ENCODE measurements at places on chromosomes 6 and 20.

DNA sequence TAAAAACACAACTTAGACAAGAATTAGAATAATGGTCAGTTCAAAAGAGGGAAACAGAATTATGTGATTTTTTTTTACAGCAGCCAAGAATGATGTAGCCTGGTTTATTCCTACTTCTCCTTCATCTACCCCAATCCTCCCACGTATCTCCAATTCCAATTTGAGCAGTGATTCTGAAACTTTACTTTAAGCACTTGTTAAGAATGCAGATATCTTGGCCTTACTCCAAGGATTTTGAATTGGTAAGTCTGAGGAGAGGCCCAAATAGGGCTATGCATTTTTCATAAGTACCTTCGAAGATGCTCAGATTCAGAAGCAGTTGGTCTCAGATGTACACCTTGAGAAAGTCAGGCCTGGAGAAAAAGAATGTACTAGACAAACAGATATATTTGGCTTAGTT lies 233.4 kb upstream of the FLRT3 start:
- peaks cover 6% of the 10 kb centered on the region for H3K36me3 ChIP-seq
- DNase-seq = no peak
- H3K27ac ChIP-seq = peak overlapping the region; percentile 88
- no peak overlapping the region for H3K4me3 ChIP-seq

- H3K4me3 ChIP-seq = no peak overlapping the region
- H3K27ac ChIP-seq = no peak overlapping the region
- H3K27me3 ChIP-seq = peaks cover 36% of the 10 kb centered on the region
- H3K4me1 ChIP-seq = peaks cover 8% of the 10 kb centered on the region
- H3K36me3 ChIP-seq = no peaks in the 10 kb centered on the region
These were observed 56.7 kb downstream of the KIAA0319 start for GRCh38 chr6:24589334-24589733.

- no peaks in the 10 kb centered on the region for H3K36me3 ChIP-seq
- H3K4me1 ChIP-seq = peaks cover 10% of the 10 kb centered on the region
- no peak overlapping the region for H3K27ac ChIP-seq
- peaks cover 10% of the 10 kb centered on the region for H3K27me3 ChIP-seq
These were observed 223.7 kb upstream of the SULF2 start for GRCh38 chr20:48008850-48009515.

GRCh38 chr6:117840541-117840983 lies 66.5 kb upstream of the SLC35F1 start:
- H3K27me3 ChIP-seq = peaks cover 7% of the 10 kb centered on the region
- H3K4me1 ChIP-seq = no peaks in the 10 kb centered on the region
- no peaks in the 10 kb centered on the region for H3K36me3 ChIP-seq
- H3K27ac ChIP-seq = no peak overlapping the region
- H3K4me3 ChIP-seq = no peak overlapping the region

DNA sequence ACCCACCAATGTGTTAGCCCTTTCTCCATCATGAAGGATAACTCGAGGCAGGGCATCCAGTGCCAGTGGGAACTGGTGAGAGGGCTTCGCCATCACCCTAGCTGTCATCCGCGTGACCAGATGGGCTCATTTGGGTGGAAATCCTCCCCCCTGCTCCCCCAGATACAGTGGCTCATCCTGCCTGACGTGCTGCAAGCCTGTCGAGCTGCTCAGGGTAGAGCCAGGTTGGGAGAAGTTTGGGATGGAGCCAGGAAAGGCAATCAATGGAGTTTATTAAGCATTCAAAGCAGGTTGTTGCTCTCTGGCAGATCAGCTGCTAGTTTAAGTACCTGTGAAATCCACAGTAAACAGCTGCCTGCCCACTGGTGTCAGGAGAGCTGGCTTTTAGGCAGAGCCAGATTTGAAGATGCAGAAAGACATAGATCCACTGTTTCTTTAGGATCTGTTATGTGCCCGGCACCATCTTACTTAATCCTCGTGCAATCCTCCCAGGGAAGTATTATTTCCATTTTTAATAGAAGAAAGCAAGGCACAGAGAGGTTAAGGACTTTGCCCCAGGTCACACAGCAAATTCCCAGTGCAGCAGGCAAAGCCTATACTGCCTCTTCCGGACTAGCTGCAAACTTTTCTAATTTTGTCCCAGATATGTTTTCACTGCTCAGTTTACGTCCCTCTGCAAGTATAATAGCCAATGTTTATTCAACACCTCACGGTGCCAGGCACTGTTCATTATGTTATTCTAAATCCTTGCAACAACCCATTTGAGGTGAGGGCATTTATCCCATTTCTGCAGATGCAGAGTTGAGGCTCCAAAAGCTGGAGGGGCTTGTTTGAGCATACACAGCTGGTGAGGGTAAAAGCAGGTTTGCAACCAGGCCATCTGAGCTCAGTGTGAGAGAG lies 54.1 kb upstream of the KCNG1 start:
- H3K4me3 ChIP-seq = no peak overlapping the region
- H3K4me1 ChIP-seq = peaks cover 12% of the 10 kb centered on the region
- no peaks in the 10 kb centered on the region for H3K36me3 ChIP-seq
- no peak overlapping the region for H3K27ac ChIP-seq
- DNase-seq = no peak
